ENCODE measurements at places on chromosomes 11 and 22.

DNA sequence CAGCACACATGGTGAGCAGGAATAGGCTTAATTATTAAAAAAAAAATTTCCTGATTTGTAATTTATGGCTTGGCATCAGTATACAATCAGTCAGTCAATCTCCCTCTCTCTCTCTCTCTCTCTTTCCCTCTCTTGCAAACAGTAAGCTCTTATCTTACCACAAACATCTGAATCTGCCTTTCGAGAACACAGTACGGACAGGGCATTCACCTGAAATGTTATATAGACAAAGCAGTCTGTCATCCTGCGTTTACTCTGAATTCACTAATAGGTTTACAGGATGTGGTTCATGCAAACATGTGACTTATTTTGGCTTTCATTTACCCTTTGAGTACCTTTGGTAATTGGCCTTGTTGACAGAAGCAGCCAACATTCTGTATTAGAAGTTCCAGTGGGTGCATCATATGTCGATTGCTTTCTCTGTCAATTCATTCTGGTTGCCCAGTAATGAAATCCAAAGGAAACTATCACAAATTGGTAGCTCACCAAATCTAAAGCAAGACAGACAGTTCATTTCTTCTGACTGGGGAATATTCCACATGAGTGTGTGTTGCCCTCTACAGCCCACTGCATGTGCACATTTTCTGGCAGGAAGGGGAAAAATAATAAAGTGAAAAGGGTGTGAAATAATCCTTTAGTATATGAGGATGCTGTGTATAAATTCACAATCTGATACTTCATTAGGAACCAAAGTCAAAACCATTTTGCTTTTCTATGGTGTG lies 1058.2 kb downstream of the LRRC4C start:
- DNase-seq: no peak

- no peak for DNase-seq
These were observed 64.0 kb downstream of the KCNQ1 start for GRCh38 chr11:2508793-2509192.

DNA sequence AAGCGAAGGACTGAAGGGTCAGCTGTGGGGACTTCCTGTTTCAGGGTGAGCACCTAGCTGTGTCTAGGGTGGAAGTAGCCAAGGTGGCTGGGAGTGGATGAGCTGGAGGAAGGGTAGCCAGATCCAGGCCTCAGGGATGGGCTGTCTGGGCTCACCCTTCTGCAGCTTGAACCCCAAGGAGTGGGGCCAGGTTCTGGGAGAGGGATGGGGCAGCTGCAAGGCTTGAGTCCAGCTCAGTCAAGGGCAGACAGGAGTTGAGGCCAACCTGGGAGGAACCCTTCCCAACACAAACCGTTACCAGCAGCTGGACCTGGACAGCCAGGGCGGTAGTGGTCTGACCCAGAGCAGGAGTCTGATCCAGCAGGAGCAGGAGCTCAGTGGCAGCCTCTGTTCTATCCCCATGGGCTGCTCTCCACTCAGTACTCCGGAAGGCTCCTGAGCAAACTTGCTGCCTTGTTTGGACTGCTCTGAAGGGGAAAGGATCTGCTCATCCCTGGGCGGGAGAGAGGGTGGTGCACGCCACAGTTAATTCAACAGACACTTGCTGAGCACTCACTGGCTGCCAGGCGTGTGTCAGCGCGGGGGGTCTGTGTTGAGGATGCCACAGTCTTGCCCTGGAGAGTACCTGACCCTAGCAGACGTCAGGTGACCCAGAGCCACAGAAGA lies 53.8 kb upstream of the THY1 start:
- DNase-seq: no peak

GRCh38 chr11:116976941-116977570 lies 121.2 kb downstream of the SIK3 start:
- DNase-seq: no peak

DNA sequence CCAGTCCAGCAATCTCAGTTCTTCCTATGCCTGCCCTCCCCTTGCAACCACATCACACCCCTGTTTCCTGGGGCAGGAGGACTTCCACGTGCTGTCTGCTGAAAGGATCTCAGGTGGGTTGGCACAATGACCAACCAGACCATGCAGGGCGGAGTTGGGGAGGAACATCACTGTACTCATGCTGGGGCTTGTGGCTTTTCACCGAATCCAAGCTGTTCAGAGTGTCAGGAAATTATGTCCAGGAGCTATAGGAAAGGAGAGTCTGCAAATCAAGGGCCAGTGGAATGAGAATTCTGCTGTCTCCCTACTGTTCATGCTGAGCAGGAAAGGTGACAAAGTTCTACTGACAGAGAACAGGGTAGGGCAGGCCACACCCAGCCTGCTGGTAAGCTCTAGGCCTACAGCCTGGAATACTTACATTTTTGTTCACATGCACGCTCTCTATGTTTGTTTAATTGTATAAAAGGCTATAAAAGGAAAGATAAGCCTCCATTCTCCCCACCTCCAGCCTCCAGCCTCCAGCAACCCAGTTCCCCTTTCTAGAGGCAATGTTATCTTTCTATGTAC lies 1.7 kb upstream of the PLAAT2 start:
- DNase-seq: no peak

- DNase-seq: peak; percentile 62
These were observed 843.2 kb downstream of the KCNA4 start for GRCh38 chr11:29173660-29174062.

- no peak for DNase-seq
These were observed at the start of gene CDC42EP2 for GRCh38 chr11:65314501-65315203. CDC42EP2 (plus strand) TSS chr11:65314866; CDS start chr11:65320899, 6,033 bp downstream.

GRCh38 chr11:63443714-63444113 lies 47.3 kb downstream of the PLAAT5 start:
- no peak for DNase-seq

GRCh38 chr11:3167143-3168119 lies 2.3 kb upstream of the OSBPL5 start:
- DNase-seq: no peak

- DNase-seq: no peak
These were observed 7.0 kb downstream of the PTPRJ start for GRCh38 chr11:47987310-47987709.

- no peak for DNase-seq
These were observed 25.8 kb downstream of the SWAP70 start for GRCh38 chr11:9689721-9690120.

DNA sequence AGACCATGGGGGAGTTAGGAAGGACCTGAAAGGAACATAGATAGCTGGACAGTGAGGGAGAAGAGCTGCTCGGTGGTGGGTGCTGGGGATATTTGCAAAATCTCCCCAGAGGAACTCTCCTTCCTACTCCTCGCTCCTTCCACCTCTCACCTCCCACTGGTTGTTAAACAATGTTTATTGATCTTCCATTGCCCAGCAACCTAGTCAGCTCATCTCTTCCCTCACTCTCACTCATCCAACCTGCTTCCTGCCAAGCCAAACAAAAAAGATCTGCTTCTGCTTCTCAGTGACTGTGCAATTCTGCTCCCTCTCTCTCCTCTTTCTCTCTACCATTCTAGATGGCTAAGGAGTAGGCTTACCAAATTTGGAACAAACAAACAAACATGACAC lies 115.0 kb downstream of the SLC1A2 start:
- DNase-seq: no peak

DNA sequence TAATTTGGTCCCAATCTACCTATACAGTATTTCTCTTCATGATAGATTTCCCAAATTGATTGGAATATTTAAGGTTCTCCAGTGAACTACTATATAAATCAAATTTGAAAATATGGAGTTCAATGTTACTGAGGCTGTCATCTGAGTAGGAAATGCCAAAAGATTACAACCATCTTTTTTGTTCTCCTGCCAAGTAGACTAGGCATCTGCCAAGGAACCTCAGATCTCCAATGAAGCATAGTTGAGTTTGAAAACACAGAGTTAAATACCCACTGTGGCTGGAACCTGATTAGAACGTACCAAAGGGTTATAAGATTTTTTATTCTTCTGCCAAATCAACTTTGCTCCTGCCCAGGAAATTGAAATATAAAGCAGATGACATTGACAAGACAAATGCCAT lies 330.9 kb downstream of the CNTN5 start:
- no peak for DNase-seq

DNA sequence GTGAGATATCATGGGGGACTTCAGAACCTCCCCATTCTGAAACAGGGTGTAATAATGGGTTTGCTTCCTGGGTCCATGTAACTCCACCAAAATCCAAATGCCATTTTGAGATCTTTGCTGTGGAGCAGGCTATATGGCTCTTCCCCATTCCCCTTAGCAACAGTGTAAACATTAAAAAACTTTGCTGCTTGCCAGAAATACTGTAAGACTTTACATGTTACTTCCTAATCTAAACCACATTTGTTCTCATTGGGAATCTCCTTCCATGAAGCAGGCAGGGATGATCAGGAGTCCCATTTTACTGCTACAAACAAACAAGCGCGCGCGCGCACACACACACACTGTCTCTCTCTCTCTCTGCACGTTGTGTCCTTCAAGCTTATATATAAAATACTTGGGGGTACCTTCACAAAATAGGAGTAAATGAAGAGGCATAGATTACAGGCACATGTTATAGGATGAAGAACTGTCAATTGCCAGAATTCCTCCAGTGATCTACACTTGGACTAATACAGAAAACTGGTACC lies 86.5 kb downstream of the ANO3 start:
- no peak for DNase-seq

GRCh38 chr22:45090497-45090910 lies 73.2 kb upstream of the NUP50 start:
- no peak for DNase-seq

- no peak for DNase-seq
These were observed 879.0 kb downstream of the BRD1 start for GRCh38 chr22:48948575-48949170.

DNA sequence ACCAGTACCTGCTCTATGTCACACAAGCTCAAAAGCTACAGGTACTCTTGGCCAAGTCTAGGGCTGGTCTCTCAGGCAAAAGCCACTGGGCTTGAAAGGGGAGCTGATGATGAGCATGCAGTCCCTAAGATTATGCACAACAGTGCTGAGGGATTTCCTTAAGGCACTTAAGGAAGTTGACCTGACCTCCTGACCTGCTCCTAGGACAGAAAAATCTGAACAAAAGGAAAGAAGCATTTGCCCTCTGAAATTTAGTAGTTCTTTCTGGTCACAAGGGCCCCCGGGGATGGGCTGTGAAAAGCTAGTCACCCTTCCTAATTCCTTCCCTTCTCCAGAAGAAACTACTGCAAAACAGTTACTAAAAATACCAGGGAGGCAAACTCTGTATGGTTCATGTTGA lies 83.6 kb upstream of the PHOX2A start:
- DNase-seq: no peak
